ENCODE measurements at places on chromosomes 2 and 18.

GRCh38 chr2:97966545-97967215, 29.1 kb downstream of the TMEM131 start:
- no peak for DNase-seq

DNA sequence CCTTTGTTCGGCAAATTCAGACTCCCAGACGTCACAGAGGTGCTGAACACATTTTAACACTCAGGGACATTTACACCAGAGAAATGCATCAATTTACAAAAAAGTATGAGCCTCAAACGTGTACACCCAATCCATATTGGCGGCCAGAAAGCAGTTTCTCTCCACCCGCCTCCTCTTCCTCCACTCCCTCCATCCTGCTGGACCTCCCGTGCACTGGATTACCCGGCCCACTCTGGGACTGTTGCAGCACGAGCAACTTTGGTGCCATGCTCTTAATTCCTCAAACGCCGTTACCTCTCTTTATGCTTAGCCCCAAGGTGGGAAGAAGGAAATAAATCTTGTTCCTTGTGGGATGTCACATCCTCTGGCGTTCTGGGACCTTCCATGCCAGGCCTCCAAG, 243.4 kb downstream of the ZNF516 start:
- DNase-seq = no peak

GRCh38 chr2:134230885-134231284, 23.0 kb upstream of the MGAT5 start:
- DNase-seq = no peak

- no peak for DNase-seq
Measured at GRCh38 chr2:206804326-206804725, 38.9 kb downstream of the FASTKD2 start.

DNA sequence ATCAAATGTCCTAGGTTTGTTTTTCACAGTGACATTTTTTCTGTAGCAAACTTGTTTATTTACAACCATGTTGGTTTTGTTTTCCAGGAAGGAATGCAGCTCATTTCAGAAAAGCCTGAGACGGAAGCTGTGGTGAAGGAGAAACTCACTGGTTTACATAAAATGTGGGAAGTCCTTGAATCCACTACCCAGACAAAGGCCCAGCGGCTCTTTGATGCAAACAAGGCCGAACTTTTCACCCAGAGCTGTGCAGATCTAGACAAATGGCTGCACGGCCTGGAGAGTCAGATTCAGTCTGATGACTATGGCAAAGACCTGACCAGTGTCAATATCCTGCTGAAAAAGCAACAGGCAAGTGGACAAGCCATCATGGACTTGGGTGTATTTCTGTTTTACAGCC, 79.2 kb upstream of the EML6 start:
- DNase-seq = no peak

- no peak for DNase-seq
Measured at GRCh38 chr2:18883616-18884456, 294.5 kb upstream of the NT5C1B start.

- DNase-seq = no peak
Measured at GRCh38 chr18:78965917-78966792, 13.5 kb upstream of the SALL3 start.

DNA sequence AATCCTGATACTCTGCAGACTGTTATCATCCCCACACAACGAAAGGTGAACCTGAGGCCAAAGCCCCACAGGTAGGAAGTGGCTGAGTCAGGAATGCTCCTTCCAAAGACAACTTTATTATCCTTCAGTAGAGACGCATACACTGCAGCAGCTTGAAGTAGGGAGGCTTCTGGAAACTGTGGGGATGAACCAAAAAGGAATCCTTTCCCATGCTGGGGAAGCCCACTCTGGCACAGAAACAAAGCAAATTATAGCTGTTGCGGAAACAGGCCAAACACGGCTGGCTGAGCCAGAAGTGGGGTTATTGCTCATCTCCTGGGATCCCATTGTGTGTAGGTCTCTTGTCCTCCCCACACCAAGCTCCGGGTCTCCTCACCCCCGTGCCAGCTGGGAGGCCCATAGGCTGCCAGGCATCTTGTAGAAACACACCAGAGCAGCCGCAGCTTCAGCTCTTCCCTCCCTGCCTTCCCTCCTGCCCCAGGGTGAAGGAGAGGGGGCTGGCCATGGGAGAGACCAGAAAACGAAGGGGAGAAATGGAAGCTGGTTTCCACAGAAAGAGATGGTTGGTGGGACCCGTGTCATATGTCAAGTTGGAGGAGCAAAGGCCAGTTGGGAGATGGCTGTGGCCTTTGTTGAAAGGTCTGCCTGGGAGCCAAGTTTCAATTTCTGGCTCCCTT, 176.9 kb upstream of the NABP1 start:
- DNase-seq = no peak

DNA sequence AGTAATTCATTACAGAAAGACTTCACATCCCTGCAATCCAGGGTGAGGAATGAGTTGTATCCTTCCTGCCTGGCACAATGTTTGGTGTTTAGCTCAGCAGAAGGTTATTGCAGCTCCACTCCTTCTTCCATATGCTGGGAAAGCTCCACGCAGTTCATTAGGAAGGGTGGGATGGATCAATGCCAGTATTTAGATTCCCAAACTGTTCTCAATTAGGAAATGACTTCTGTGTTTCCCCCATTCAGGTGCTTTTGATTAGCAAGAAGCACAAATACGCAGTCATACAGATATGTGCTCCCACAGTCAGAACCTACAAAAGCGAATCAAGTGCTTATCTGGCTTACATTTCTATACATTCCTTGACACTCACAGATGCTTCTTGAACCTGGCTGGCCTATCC, 340.6 kb downstream of the NYAP2 start:
- no peak for DNase-seq

GRCh38 chr2:75637568-75637967, 9.0 kb upstream of the MRPL19 start:
- no peak for DNase-seq
